Astrocyte (in vitro differentiated cells and primary cell): ENCODE measurements at places on chromosomes 3 and 15.

GRCh38 chr3:72245183-72245811 is 460.3 kb upstream of the PROK2 start:
- H3K27ac ChIP-seq, result no peak overlapping the region
- DNase-seq, result no peak
- H3K27me3 ChIP-seq, result peaks cover 19% of the 10 kb centered on the region
- H3K4me3 ChIP-seq, result no peak overlapping the region
- H3K36me3 ChIP-seq, result no peaks in the 10 kb centered on the region

DNA sequence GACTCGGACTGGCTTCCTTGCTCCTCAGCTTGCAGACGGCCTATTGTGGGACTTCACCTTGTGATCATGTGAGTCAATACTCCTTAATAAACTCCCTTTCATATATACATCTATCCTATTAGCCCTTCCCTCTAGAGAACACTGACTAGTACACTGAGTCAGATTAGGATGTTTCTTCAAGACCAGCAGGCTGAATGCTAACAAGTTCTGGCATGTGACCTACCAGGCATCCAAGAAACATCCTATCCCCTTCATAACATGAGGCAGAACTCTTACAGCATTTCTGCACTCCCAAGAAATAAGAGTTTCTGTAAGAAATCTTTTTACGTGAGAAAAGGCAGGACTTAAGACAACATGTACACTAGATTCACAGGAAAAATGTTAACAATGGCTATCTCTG is 9.3 kb downstream of the CFAP92 start:
- no peaks in the 10 kb centered on the region for H3K4me1 ChIP-seq
- no peak overlapping the region for H3K4me3 ChIP-seq
- no peak for DNase-seq
- H3K27ac ChIP-seq, result no peak overlapping the region

DNA sequence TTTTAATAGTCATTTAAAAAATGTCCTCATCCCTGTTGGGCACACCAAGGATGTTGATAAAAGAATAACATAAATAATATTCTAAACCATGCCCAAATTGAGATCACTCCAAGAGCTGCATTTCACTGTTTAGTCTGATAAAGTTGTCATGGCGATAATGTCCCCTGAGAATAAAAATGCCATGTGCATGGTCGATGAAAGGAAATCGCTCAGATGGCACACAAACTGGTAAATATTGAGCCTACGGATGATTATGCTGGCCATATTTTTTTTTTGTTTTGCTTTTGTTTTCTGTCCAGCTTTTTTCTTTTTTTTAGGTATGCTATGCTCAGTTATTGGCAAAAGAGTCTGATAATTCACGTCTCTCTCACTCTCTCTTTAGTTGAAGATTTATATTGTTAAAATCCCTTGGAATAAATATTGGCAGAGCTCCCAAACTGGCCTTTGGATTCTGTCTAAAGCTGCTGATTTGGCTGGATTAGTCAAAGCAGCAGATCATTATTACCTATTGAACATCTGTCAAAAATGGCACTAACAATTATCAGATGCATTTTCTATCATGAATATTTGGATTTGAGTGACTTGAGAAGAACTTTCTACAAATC is 643.8 kb downstream of the SQOR start:
- H3K4me3 ChIP-seq, result no peak overlapping the region
- H3K27me3 ChIP-seq, result no peaks in the 10 kb centered on the region
- H3K27ac ChIP-seq, result no peak overlapping the region
- H3K36me3 ChIP-seq, result no peaks in the 10 kb centered on the region

- H3K36me3 ChIP-seq, result no peaks in the 10 kb centered on the region
- no peaks in the 10 kb centered on the region for H3K4me1 ChIP-seq
- H3K27me3 ChIP-seq, result no peaks in the 10 kb centered on the region
- DNase-seq, result no peak
Measured at GRCh38 chr3:2771193-2771592, 339.0 kb downstream of the IL5RA start.

DNA sequence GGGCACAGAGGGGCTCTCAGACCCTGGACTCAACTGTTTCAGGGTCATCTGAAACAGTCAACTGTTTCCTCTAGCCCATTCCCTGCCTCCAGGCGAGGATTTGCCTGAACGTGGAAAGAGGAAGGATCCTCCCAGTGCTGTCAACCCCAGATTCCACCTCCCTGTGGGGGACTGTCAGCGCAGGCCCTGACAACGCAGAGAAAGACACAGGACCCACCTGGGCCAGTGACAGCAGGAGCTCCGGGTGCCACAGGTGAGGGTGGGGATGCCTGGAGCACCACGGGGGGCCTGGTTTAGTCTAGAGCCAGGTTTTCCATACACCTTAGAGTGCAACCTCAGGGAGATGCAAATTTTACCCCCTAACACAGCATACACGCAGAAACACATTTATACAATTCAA is 19.5 kb upstream of the LAMP3 start:
- H3K27ac ChIP-seq, result no peak overlapping the region
- H3K27me3 ChIP-seq, result peaks cover 5% of the 10 kb centered on the region
- peaks cover 28% of the 10 kb centered on the region for H3K4me1 ChIP-seq
- DNase-seq, result no peak
- no peak overlapping the region for H3K4me3 ChIP-seq

- peaks cover 5% of the 10 kb centered on the region for H3K27me3 ChIP-seq
- no peaks in the 10 kb centered on the region for H3K4me1 ChIP-seq
- H3K4me3 ChIP-seq, result no peak overlapping the region
- no peaks in the 10 kb centered on the region for H3K36me3 ChIP-seq
- no peak for DNase-seq
Measured at GRCh38 chr3:160065786-160066185, 77.2 kb downstream of the IL12A start.

- no peak overlapping the region for H3K4me3 ChIP-seq
- no peaks in the 10 kb centered on the region for H3K4me1 ChIP-seq
- no peak overlapping the region for H3K27ac ChIP-seq
- peaks cover 12% of the 10 kb centered on the region for H3K36me3 ChIP-seq
- DNase-seq, result no peak
Measured at GRCh38 chr3:172384836-172385235, 63.4 kb downstream of the GHSR start.
